ENCODE measurements at places on chromosomes 2 and 18.

- DNase-seq = no peak
Observed at GRCh38 chr2:16104949-16105668, 164.8 kb downstream of the MYCN start.

GRCh38 chr2:48105848-48106247, 199.6 kb upstream of the FBXO11 start:
- no peak for DNase-seq

DNA sequence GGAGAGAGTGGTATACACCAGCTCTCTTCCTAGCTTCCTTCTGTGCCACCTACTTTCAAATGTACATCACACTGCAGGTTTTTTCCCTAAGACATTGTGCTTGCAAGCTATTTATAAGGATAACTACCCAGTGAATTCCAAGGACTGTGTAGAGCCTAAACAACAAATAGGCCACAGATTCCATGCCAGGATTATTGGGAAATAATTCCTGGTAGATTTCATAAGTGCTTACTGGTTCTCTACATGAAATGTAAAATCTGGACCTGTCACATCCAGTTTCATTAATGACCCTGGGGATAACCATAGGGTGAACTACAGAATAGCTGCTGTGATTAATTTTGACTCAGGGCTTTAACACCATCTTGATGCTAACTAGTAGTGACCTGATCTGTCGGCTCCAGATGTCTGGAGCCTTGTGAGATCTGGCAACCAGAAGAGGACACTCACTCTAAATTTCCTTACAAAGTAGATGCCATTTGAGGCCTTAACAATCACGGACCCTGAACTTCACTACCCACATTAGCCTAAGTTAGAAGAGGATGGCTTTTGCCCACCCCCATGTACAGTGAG, 34.3 kb upstream of the LGALSL start:
- DNase-seq = no peak

GRCh38 chr2:37189452-37190153, 1.1 kb upstream of the SULT6B1 start:
- no peak for DNase-seq

GRCh38 chr2:231415029-231415428, 19.5 kb downstream of the B3GNT7 start:
- DNase-seq = no peak

Data from stimulated activated CD8-positive, alpha-beta memory T cell treated with anti-CD3 and anti-CD28 coated beads, Interleukin-7, amount 100 ng/mL, for 1 hour (primary cell).